ENCODE measurements at places on chromosomes 16 and 17.
A peak's percentile ranks its signal among the peaks of the same experiment; 100 is the strongest.

DNA sequence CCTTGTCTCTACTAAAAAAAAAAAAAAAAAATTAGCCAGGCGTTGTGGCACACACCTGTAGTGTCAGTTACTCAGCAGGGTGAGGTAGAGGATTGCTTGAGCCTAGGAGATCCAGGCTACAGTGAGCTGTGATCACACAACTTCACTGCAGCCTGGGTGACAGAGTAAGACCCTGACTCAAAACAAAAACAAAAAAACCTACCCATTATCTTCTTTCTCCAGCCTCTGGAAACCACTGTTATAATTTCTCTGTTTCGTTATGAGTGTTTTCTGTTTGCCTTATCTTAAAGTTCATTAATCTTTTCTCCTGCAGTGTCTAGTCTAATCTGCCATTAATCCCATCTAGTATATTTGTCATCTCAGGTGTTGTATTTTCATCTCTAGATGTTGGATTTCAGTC is 18.6 kb upstream of the CLTC start:
- DNase-seq, result no peak

- no peak for DNase-seq
Measured at GRCh38 chr17:55278173-55278961, 13.6 kb downstream of the HLF start.

GRCh38 chr17:37710344-37710886 is 34.4 kb downstream of the HNF1B start:
- no peak for DNase-seq

DNA sequence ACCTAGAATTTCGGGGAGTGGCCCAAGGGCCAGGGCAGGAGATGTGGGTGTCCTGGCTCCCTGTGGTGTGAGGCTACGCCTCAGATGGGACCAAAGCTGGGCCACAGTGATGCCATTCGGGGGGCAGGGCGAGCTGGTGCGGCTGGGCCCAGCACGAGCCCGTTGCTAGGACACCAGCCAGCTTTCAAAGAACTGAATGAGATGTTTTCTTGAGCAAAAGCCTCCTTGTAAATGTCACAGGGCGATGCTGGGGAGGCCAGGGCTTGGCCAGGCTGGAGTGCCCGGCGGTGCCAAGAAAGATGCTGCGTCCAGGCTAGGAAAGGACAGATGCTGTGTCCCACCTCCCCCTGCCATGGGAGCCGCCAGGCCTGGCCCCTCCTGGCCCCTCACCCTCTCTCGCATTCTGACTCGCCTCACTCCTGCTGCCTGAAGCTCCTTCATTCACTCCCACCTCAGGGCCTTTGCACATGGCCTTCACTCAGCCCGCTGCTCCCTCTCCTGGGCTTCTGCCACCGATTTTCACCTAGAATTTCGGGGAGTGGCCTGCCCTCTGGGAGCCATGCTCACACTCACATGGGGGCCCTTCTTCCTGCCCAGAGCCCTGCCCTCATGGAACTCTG is 39.1 kb downstream of the CPNE2 start:
- no peak for DNase-seq

DNA sequence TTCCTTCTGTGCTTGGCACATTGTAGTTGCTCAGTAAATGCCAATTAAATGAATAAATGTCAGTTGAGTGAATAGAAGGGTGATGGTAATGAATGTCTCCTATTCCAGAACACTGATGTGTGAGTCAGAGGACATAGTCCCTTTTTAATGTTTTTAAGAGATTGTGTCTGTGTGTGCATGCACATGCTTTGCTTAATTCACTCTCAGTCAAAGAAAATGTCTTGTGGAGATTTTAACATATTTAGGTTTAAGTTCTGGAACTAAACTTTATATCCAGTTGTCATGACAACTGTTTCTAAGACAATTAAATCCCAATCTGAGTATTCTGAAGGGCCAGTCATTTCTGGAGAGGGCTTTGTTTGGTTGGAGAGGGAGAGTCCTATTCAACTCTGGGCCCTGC is 255.3 kb upstream of the CDH11 start:
- DNase-seq, result no peak

- peak; percentile 69 for DNase-seq
Measured at GRCh38 chr17:64448665-64449512, at the start of gene MILR1. Gene MILR1, plus strand, starts transcription at chr17:64449115. Its CDS starts 54 bp downstream, at chr17:64449169.

GRCh38 chr17:81641825-81642489 is 5.0 kb downstream of the TSPAN10 start:
- DNase-seq, result peak; percentile 79

DNA sequence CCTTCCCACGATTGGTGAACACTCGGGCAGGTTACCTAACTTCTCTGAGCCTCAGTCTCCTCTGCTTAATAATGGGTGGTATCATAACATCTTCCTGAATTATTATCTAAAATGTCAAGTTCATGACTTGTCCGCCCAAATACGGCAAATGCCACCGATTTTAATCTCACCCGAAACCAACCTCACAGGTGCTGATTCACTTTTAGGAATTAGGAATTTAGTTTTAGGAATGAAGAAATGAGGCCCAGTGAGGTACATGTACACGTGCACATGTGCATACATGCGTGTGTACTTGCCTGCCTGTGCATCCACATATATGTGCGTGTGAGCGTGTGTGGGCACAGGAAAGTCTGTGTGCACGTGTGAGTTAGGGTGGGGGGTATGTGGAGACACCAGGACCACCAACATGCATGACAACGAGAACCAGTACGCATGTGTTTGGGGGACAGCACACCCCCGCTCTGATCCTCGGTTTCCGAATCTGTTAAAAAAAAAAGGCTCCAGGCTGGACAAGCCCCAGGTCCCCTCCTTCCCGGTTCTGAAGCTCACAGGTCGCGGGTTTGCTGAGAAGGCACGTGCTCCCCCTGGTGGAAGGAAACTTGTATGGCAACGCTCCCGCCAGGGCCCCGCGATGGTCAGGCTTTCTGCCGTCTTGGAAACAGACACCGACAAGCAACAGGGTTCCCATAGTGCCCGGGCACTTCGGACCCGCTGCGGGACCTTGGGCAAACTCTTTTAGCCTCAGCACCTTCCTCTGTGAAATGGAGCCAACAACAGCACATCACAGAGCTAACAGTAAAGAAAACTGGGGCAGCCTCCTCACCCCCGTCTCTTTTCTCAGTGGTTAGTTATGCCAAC is 219.2 kb downstream of the RBFOX3 start:
- peak; percentile 28 for DNase-seq

DNA sequence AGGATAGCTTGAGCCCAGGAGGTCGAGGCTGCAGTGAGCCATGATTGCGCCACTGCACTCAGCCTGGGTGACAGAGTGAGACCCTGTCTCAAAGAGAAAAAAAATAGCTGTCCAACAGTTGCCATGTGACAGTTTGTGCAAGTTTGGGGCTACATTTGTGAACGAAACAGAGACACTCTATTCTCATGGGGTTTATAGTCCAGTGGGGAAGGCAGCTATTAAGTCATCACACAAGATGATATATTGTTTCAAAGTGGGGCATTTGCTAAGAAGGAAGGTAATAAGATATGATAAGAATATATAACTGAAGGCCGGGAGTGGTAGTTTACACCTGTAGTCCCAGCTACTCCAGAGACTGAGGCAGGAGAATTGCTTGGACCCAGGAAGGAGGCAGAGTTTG is 73.3 kb downstream of the RBBP6 start:
- DNase-seq, result no peak

DNA sequence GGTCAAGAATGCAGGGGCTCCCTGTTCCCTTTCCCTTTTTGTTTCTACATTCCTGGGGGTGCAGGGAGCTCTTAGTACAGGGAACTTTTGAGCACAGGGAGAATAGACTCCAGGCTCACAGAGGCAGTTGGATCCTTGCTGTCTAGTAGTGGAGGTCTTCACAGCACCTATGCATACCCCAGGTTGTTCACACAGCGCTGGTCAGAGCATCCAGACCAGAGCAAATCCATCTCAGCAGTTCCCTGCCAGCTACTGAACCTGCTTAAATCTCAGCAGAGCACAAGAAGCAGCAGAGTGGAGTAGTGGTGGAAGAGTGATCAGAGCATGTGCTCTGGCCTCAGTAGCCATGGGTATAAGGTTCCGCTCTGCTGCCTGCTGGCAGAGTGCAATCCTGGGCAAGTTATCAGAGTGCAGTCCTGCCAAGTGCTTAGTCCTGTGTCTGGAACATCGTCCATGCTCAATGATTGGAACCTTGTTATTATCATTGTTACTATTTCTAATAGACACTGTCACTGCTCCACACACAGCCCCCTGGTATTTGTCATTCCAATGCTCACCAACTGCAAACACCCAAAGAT is 220.4 kb downstream of the CBLN1 start:
- DNase-seq, result no peak

Data from foreskin melanocyte (primary cell).